ENCODE measurements at places on chromosomes 2 and 18.

DNA sequence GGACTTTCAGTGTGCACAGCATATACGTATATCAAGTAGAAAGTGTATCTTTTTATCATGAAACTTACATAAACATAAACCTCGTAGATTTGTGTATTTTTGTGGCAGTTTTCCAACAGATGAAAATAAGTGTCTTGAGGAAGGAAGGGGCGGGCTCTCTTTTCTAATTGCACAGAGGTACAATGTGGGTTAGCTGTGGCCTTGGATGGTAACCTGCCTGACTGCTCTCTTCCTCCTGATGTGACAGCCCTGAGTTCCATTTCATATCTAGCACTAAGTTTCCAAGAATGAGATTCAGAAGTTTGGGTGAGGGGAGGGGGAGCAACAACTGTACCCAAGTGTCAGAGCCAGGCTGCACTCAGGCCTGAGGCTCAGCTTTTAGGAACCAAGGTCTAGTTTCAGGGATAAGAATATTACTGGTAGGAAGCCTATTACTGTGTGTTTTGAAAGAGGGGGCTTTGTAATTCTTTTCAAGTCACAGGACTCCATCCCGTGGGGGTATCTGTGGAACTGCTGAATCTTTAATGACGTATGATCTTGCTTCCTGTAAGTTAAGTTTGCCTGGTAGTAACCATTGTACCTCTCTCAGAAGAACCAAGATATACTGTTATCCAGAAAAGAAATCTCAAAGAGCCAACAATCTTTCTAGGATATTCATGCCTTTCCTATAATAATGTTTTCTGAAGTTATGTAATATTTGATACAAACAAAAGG is 483.7 kb downstream of the PTPRM start:
- no peak for DNase-seq

DNA sequence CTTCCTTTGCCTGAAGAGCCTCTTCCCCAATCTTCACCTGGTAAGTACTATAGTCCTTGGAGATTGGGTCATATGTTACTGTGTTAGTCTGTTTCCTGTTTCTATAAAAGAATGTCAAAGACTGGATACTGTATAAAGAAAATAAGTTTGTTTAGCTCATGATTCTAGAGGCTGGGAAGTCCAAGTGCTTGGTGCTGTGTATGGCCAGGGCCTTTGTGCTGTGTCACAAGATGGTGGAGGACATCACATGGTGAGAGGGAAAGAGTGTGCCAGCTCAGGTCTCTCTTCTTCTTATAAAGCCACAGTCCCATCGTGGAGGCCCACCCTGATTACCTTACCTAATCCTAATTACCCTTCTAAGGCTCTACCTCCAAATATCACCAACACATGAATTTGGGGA is 20.9 kb downstream of the ARHGAP28 start:
- DNase-seq, result no peak

DNA sequence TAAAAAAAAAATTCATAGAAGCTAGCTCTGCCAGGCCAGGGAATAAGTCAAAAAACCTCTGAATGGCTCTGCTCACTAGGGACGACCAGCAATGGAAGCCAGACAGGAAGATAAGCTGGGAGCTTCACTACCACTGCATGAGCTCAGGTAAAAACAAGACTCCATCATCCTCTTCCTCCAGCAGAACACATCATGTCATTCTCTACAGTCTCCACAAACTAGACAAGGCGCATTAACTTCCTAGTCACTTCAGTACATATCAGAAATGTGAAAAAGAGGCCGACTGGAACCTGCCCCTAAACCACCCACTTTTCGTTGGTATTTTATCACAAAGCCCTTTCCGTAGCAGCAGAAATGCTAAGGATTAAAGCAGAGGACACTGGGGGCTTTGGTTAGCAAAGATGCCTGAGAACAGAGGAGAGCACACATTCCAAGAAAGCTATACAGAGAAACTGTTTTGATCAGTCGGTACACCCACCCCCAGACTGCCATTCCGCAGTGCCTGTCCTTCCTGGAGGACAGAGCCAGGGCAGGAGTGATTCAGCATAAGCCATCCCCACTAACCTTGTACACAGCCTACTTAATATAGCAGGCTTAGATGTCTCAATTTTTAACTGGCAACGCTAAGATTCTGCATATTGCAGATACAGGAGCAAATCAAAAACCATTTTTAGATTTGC is 53.4 kb downstream of the AAK1 start:
- DNase-seq, result no peak

GRCh38 chr18:62187543-62188510 is 772 bp downstream of the RELCH start:
- peak; percentile 23 for DNase-seq

- DNase-seq, result no peak
Measured at GRCh38 chr2:186572705-186573104, 17.2 kb upstream of the ITGAV start.

Data from Jurkat, Clone E6-1 (cell line).